ENCODE measurements at places on chromosomes 2 and 18.

GRCh38 chr18:55221622-55222021, 262.4 kb upstream of the CCDC68 start:
- no peak for DNase-seq

- DNase-seq, result no peak
Observed at GRCh38 chr2:18986046-18986445, 372.4 kb downstream of the OSR1 start.

DNA sequence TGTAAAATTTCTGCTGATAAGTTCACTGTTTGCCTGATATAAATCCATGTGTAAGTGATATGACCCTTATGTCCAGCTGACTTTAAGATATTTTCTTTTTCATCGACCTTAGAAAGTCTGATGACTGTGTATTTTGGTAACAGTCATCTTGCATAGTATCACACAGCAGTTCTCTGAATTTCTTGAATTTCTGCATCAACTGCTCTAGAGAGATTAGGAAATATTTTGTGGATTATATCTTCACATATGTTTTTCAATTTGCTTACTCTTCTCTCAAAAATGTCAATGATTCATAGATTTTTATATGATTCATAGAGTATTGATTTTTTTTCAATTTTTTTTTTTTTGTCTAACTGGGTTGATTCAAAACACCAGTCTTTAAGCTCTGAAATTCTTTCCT, 945.3 kb downstream of the TRIB2 start:
- no peak for DNase-seq

DNA sequence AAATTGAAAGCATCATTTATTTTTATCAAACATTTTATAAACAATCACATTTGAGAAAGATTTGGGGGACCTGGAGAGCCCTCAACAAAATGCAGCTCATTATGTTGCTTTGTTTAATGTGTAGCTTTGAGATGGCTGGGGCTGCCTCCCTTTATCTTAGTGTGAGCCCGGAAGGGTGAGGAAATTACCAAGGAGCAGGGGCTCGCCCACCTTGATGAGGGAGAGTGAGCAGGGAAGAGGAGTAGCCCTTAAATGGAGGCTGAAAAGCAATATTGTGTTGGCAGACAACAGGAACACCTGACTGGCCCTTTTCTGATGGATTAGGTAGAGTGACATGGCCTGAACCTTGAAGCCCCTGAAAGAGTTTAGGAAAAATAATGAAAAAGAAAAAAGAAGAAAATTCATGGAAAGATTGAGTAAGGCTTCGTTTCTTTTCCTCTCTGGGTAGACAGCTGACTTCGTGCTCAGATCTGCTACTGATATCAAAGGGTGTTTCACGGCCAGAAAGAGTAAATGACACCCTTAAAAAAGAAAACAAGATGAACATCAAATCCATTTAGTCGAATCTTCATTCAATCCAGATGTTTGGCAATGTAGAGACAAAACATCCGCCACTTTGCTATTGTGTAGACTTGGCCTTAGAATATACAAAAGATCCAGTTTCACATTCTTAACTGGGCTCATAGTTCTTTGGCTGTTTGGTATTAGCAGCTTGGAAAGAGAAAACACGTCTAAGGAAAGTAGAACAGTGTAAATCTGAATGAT, 206.5 kb upstream of the TCF4 start:
- DNase-seq, result no peak

- DNase-seq, result no peak
Observed at GRCh38 chr2:178491612-178492011, 11.4 kb downstream of the PLEKHA3 start.

DNA sequence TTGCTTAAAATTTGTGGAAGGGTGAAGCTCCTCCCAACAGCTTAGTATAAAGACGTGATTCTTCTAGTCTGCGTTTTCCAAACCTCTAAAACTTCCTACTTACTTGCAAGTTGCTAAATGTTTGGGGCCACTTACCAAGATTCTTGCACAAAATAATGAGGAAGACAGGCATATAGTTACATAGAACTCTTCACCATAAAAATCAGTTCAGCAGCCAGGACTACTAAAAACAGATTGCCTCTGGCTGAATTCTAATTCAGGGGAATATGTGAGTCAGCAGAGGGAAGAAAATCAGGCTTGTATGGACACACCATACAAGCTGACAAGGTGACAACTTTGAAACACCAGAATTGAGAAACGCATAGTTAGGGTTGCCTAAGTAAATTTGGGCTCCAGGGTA, 2.8 kb upstream of the PEX13 start:
- DNase-seq, result no peak
